Left ventricle myocardium inferior (tissue), 1 donor: ENCODE measurements at places on chromosomes 12 and 14.

- no peak overlapping the region for H3K4me3 ChIP-seq
- DNase-seq, result no peak
- H3K27me3 ChIP-seq, result peaks cover 61% of the 10 kb centered on the region
- no peak overlapping the region for H3K27ac ChIP-seq
- no peaks in the 10 kb centered on the region for H3K36me3 ChIP-seq
Observed at GRCh38 chr14:94380225-94381148, 7.9 kb downstream of the SERPINA1 start.

GRCh38 chr12:38161123-38162000 lies 155.2 kb upstream of the ALG10B start:
- H3K27me3 ChIP-seq, result peaks cover 3% of the 10 kb centered on the region
- no peaks in the 10 kb centered on the region for H3K4me1 ChIP-seq
- no peak overlapping the region for H3K27ac ChIP-seq
- H3K36me3 ChIP-seq, result no peaks in the 10 kb centered on the region

GRCh38 chr12:93180566-93180965 lies 197.2 kb upstream of the NUDT4 start:
- H3K4me1 ChIP-seq, result peaks cover 69% of the 10 kb centered on the region
- no peak overlapping the region for H3K4me3 ChIP-seq
- no peaks in the 10 kb centered on the region for H3K36me3 ChIP-seq
- no peaks in the 10 kb centered on the region for H3K27me3 ChIP-seq

- no peak overlapping the region for H3K27ac ChIP-seq
- no peaks in the 10 kb centered on the region for H3K36me3 ChIP-seq
- no peak for DNase-seq
- H3K27me3 ChIP-seq, result no peaks in the 10 kb centered on the region
Observed at GRCh38 chr12:51682981-51683380, 91.9 kb downstream of the SCN8A start.

DNA sequence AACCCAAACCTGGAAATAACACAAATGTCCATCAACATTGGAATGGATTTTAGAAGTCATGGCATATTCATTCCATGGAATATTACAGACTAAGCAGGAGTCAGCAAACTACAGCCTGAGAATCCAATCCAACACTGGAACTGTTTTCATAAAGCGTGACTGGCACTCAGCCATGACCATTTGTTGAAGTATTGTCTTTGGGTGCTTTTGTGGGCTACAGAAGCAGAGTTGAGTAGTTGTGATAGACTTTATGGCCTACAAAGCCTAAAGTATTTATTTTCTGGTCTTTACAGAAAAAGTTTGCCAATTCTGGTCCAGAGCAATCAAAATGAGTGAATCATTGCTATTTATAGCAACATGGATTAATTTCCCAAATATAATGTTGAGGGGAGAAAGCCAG lies 34.5 kb upstream of the FRS2 start:
- H3K4me3 ChIP-seq, result no peak overlapping the region
- H3K36me3 ChIP-seq, result no peaks in the 10 kb centered on the region
- H3K4me1 ChIP-seq, result peaks cover 16% of the 10 kb centered on the region
- DNase-seq, result no peak
- H3K27ac ChIP-seq, result no peak overlapping the region

DNA sequence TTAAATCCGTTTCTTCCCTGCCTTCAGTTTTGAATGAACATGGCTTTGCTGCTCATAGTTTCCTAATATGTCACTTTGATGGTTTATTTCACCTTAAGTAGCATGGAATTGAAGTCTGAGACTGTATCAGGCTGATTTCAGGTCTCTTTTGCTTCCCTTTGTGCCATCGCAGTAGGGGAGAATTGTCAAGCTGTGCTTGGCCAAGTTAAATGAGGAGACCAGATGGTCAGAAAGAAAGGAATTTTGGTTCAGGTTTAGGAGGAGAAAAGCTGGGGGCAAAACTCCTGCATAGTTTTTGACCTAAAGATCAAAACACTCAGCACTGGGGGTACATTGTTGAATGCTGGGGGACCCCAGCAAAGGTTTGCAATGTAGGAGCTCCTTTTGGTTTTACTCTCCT lies 398.4 kb downstream of the NUAK1 start:
- no peak overlapping the region for H3K4me3 ChIP-seq
- no peak for DNase-seq
- peak overlapping the region; percentile 70 for H3K27ac ChIP-seq
- no peaks in the 10 kb centered on the region for H3K36me3 ChIP-seq

DNA sequence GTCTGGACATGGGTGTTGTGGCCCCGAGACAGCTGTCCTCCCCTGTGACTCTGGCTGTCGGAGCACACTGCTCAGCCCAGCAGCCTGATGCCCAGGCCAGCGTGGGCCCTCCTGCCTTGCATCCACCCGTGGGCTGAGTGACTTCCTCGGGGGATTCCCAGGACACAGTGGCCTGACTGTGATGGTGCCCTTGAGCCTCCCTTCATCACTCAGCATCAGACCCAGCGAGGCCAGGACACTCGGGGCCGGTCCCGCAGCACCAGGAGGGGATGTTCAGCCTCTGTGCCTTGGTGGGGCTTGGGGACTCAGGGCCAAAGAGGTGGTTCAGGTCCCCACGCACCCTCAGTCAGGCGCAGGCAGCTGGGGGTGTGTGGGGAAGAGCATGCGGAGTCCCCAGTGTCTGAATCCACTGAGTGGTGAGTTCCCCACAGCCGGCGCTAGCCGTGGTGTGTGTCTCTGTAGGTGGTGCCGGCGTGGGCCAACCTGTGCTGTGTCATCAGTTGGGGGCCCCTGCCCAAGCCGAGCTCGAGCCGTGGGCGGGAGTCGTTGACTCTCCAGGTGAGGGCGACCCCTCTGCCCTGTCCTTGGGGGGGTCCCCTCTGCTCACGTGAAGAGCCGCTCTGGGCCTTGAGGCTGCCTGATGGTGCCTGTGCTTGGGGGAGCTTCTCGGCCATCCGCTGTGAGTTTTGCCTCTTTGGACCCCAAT lies 185.8 kb downstream of the ADGRD1 start:
- no peak overlapping the region for H3K4me3 ChIP-seq
- H3K27me3 ChIP-seq, result no peaks in the 10 kb centered on the region
- DNase-seq, result no peak
- H3K27ac ChIP-seq, result no peak overlapping the region
- peaks cover 6% of the 10 kb centered on the region for H3K4me1 ChIP-seq

GRCh38 chr14:100015251-100015655 lies 50.0 kb upstream of the EVL start:
- no peaks in the 10 kb centered on the region for H3K27me3 ChIP-seq
- H3K36me3 ChIP-seq, result no peaks in the 10 kb centered on the region
- H3K27ac ChIP-seq, result no peak overlapping the region
- H3K4me3 ChIP-seq, result no peak overlapping the region
- H3K4me1 ChIP-seq, result peaks cover 58% of the 10 kb centered on the region

DNA sequence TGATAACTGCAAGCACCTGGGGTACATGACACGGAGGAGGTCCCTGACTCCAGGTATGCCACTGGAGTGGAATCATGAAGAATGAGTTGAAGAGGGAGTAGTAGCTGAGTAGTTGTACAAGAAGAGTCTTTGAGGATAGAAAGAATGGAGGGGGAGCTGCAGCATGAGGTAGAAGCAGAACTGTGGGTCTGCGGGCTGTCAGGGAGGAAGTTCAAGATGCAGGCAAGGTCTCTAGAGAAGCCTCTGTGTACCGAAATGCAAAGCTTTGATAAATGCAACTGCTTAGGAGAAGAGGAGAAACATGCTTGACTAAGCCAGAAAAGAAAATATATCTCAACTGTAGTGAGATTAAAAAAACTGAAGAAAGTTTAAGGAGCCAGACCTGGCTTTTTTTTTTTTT lies 91.5 kb downstream of the CPNE8 start:
- H3K27me3 ChIP-seq, result no peaks in the 10 kb centered on the region
- no peaks in the 10 kb centered on the region for H3K4me1 ChIP-seq
- peaks cover 10% of the 10 kb centered on the region for H3K36me3 ChIP-seq

DNA sequence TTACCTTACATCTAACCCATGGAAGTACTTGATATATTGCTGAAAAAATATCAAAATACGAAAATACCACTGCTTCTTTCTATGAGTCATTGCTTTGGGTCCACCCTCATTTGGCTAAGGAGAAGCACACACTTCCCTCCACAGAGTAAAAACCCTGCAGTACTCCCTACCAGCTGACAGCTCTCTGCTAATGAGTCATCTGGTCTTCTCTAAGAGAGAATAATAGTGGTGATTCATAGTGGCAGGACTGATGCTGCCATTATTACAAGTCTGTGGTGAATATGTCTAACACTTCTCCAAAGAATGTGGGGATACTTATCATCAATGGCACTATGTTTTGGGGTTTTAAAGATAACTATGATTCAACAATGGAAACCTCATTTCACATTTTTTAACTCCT lies 90.7 kb downstream of the PPFIA2 start:
- no peaks in the 10 kb centered on the region for H3K36me3 ChIP-seq
- H3K4me3 ChIP-seq, result no peak overlapping the region
- no peaks in the 10 kb centered on the region for H3K27me3 ChIP-seq
- no peaks in the 10 kb centered on the region for H3K4me1 ChIP-seq
- H3K27ac ChIP-seq, result no peak overlapping the region

- DNase-seq, result no peak
- no peak overlapping the region for H3K4me3 ChIP-seq
- no peaks in the 10 kb centered on the region for H3K36me3 ChIP-seq
Observed at GRCh38 chr12:40969796-40970195, 218.3 kb upstream of the PDZRN4 start.

DNA sequence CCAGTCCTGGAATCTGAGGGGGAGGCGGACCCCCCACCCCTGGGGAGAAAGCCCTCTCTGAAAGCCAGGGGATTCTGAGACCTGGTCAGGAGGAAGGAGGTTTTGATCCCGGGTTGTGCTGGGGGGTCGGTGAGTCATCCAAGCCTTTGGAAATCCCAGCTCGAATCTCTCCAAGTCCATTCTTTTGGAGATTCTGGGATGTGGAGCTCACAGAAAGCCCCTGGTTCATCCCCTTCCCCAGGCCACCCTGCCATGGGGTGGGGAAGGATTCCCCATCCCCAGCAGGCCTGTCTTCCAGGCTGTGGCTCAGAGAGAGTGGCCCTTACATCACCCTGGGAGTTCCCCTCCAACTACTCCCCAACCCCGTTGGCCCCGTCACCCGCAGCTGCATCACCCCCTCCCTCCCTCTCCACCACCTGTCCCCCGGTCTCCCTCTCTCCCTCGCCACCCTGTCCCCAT lies 14.3 kb downstream of the EXOC3L4 start:
- DNase-seq, result no peak
- no peak overlapping the region for H3K27ac ChIP-seq
- peaks cover 49% of the 10 kb centered on the region for H3K4me1 ChIP-seq
- H3K4me3 ChIP-seq, result no peak overlapping the region
- peaks cover 17% of the 10 kb centered on the region for H3K27me3 ChIP-seq
- H3K36me3 ChIP-seq, result no peaks in the 10 kb centered on the region

DNA sequence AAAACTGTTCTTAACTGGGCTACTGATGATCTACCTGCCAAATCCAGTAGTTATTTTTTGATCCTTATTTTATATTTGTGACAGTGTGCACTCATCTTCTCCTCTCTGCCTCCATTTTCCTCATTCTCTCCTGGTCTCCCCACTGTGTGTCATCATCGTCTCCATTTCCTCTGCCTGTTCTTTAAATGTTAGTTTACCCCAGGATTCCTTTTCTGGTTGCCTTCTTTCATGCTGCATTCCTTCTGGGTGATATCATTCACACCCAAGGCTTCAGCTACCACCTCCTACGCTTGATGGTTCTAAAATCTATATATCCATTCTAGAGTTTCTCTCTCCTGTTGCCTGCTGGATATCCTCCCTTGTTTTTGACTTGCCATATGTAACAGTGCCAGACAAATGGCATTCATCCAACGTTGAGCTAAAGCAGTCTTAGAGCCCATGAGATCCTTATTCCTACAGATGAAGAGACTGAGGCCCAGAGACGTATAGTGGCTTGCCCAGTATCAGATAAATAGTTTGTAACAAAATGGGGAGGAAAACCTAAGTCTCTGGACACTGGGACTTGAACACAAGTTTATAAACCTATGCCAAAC lies 109.5 kb downstream of the DIP2B start:
- H3K27ac ChIP-seq, result no peak overlapping the region
- H3K36me3 ChIP-seq, result no peaks in the 10 kb centered on the region
- H3K4me3 ChIP-seq, result no peak overlapping the region
- H3K4me1 ChIP-seq, result peaks cover 87% of the 10 kb centered on the region
- no peak for DNase-seq

- no peaks in the 10 kb centered on the region for H3K4me1 ChIP-seq
- H3K27ac ChIP-seq, result no peak overlapping the region
- H3K27me3 ChIP-seq, result no peaks in the 10 kb centered on the region
- H3K4me3 ChIP-seq, result no peak overlapping the region
Observed at GRCh38 chr12:85627584-85627983, 208.6 kb downstream of the RASSF9 start.

- H3K27me3 ChIP-seq, result peaks cover 40% of the 10 kb centered on the region
- peaks cover 15% of the 10 kb centered on the region for H3K4me1 ChIP-seq
- H3K36me3 ChIP-seq, result no peaks in the 10 kb centered on the region
- DNase-seq, result no peak
Observed at GRCh38 chr12:99985129-99985570, 414 bp upstream of the ANKS1B start.

DNA sequence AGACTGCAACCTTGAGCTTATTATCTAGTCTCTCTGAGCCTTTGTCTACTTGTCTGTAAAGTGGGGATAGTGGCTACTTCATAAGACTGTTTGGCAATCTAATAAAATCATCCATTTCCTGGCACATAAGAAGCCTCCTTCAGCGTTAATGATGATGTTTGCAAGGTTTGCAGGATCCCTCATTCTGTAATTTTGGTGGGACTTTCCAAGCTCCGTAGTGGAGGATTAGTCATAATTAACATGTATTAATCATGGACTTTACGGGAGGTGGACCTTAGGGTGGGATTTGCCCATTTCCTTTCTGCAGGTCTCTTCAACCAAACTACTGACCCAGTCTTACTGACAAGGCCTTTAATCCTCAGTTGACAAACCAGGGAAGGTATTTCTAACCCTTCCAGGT lies 66.2 kb downstream of the NTF3 start:
- no peaks in the 10 kb centered on the region for H3K4me1 ChIP-seq
- H3K4me3 ChIP-seq, result no peak overlapping the region

DNA sequence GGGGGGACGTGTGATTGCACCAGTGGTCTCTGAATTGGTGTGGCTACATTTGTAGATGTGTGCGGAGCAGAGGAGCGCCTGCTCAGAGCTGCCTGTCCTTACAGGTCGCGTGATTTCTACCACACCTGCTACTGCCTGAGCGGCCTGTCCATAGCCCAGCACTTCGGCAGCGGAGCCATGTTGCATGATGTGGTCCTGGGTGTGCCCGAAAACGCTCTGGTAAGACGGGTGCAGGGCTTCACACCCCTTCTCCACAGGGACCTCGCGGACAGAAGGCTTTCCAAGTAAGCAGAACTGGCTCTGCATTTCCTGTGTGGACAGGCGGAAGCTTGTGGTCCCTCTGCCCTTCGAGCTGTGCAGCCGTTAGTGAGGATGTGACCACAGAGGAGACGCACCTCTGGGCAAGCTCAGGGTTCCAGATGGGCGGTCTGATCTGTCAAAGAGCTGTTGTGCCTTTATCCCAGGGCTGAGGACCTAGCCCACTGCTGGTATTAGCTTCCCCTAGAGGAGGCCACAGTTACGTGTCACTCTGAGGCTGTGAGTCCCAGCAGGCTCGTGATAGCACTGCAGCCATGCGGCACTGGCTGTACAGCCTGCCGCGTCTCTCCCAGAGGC lies 47.7 kb downstream of the MAX start:
- peak overlapping the region; percentile 27 for H3K27ac ChIP-seq
- no peaks in the 10 kb centered on the region for H3K27me3 ChIP-seq
- H3K36me3 ChIP-seq, result peaks cover 36% of the 10 kb centered on the region
- peaks cover 14% of the 10 kb centered on the region for H3K4me1 ChIP-seq
- H3K4me3 ChIP-seq, result no peak overlapping the region
- no peak for DNase-seq
